COR-L47 (cell line): ENCODE measurements at places on chromosomes 1 and 21.

- no peak for DNase-seq
Observed at GRCh38 chr1:180971273-180971997, 51.2 kb downstream of the STX6 start.

- no peak for DNase-seq
Observed at GRCh38 chr1:42282024-42282579, 52.9 kb downstream of the FOXJ3 start.

- DNase-seq = no peak
Observed at GRCh38 chr1:28632560-28632959, 10.3 kb downstream of the TAF12 start.

DNA sequence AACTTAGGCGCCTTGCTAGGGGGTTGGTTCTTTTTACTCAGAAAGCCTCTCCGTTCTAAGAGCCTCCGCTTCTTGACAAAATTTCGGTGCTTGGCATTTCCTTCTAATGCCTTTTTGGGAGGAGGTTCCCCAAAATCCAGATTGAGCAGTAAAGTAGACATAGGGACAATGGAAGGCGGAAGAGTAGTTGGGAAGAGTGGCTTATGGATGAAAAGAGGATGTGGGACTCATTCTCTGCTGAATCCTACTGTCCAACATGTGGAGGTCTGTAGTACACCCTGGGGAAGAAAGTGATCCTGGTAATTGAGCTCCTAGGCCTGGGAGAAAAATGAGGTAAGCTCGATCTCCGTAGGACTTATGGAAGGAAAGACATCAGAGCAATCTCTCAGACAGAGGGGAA lies 777 bp upstream of the METTL25B start:
- DNase-seq = no peak

DNA sequence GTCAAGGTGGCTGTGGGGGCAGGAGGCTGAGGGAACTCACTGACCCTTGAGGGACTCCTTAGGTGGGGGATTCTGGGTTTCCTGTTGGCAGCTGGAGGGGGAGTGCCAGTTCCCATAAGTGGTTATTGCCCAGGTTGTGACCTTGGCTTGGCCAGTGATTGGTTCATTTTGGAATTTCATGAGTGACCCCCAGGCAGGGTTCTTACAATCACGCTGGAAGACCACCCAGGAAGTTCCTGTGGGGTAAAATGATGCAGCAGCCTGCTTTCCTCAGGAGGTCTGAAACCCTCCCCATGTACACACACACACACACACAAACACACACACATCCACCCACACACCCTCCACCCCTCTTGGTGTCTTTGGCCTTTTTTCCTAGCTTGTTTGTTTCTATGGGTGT lies 16.9 kb downstream of the VANGL1 start:
- no peak for DNase-seq

GRCh38 chr1:227732586-227733308 lies 2.4 kb downstream of the JMJD4 start:
- DNase-seq = no peak

GRCh38 chr1:210646258-210646616 lies 317.5 kb downstream of the HHAT start:
- no peak for DNase-seq

DNA sequence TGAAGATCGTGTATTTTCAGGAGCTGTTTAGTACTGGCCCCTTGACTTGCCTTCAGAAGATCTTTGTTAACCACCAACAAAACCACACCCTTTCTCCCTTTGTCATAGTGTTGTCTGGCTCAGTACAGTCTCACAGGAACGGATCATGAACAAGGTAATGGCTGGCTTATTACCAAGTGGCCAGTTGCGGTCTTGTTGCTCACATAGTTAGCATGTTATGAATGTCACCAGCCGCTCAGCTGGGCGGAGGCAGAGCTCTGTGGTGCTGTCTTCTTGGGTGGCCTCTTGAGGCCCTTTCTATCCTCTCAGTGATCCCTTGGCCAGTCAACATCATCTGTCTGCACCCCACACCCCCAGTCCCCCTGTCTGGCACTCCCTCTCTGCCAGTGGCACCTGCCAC lies 21.4 kb downstream of the CNIH3 start:
- DNase-seq = no peak

- no peak for DNase-seq
Observed at GRCh38 chr1:175978476-175978875, 228.6 kb downstream of the COP1 start.

- DNase-seq = peak; percentile 22
Observed at GRCh38 chr1:23611601-23612327, 52.5 kb upstream of the ID3 start.

DNA sequence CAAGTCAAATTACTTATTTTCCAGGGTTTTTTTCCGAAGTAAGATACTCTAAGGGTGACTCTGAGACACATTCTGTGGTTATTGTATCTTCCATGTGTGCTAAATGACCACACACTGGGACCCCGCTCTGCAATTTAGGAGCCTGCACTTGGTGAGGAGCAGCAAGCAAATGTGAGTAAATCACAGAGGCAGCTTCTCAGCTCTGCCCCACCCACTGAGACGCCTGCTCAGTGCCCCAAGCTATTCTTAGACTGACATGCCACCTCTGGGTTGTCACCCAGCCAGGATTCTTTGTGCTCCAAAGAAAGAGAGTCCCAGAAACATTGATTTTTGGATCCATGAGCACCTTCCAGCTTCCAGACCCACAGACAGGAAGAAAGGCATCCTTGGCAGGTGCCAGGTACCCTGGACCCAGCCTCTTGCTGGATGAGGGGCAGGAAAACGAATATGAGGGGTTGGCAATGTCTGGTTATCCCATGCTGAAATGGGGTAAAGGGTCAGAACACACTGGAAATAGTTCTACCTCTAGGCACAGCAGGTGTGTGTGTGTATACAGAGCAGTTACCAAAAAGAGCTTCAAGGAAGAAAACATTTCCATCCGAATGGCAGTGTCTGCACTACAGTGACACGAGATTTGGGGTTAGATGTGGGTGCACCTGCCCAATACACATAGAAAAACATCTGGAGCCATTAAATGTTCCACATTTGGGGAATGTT lies 41.2 kb downstream of the TNR start:
- no peak for DNase-seq

DNA sequence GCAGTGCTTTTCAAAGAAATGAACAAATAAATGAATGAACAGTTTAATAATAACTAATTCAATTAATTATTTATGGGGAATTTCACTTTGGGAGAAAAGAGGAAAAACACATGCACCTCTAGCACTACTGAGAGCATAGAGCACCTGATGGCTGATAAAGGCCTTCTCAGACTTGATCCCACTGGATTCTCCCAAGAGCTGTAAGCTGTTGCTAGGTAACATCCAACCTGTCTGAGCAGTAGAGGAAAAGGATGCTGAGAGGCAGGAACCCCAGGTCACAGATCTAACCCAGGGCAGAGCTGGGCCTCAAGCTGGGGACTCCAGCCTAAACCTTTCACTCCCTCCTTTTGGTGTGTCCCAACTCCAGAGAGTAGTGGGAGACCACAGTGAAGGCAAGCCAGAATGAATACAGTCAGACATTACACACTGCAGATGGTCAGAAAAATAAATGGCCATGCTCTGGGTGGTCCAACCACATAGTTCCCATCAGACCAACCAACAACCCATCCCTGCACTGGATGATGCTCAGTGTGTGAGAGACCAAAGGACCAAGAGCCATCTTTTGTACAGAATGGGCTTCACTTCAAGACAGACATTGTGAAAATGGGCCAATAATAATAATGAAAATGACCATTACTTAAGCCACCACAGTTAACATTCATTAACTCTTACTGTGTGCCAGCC lies 15.4 kb downstream of the TRABD2B start:
- no peak for DNase-seq

- DNase-seq = no peak
Observed at GRCh38 chr1:235999259-235999925, 65.5 kb downstream of the NID1 start.

DNA sequence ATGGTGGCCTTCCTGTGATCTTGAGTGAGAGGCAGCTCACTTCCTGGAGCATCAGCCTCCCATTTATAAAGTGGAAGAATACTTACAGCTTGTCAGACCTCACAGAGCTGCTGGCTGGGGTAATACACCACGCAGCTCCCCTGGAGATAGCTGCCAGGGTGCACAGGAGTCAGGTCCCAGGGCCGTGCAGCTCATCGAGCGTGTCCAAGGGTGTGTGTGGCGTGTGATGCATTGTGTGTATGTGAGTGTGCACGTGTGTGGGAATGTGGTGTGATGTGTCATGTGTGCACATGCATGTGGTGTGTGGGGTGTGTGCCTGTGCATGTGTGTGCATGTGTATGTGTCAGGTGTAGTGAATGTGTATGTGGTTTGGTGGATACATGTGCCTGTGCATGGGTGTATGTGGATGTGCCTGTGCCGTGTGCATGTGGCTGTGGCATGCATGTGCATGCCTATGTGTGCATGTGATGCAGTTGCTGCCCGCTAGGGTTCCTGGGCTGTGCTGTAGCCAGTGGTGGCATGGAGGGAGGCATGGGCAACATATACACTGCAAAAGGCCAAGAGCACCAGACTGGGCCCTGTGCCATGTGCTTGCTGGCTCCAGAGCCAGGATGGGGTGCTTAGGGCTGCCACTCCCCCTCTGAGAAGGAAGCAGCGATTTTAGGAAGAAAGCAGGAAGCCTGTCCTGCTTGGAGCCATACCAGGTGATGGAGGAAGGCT lies 24.6 kb downstream of the WNT3A start:
- no peak for DNase-seq

GRCh38 chr1:219060798-219061197 lies 112.9 kb upstream of the LYPLAL1 start:
- DNase-seq = no peak

GRCh38 chr1:35574655-35575415 lies 1.7 kb downstream of the TFAP2E start:
- no peak for DNase-seq

DNA sequence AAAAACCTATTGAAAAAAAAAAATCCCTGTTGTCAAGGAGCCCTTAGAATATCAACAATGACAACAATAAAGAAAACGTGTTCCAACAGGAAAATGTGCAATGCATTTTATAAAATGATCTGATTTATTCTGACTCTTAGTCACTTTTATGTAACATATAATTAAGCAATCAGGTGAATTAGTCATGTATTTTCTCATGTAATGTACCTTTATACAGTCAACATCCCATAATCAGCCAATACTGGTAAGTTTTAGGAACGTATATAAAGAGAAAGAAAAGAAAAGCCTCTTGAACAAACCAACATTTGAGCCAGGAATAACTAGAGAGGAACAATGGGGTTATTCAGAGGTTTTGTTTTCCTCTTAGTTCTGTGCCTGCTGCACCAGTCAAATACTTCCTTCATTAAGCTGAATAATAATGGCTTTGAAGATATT lies at the start of gene CLCA4:
TSS of gene CLCA4 (plus strand) at position 292 of the 435 bp plus-strand sequence. CDS start at position 334, 42 bp downstream.
- DNase-seq = peak; percentile 65

- no peak for DNase-seq
Observed at GRCh38 chr1:154796303-154796892, 73.7 kb downstream of the KCNN3 start.

DNA sequence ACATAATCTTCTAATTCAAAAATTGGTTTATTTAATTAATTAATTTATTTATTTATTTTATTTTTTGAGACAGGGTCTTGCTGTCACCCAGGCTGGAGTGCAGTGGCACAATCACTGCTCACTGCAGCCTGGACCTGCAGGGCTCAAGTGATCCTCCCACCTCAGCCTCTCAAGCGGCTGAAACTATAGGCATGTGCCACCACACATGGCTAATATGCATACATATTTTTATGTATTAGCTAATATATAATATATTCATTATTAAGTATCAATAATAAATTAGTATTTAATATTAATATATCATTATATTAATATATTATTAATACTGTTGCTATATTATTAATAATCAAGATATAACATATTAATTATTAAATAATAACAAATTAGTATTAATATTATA lies 406.7 kb downstream of the GPATCH2 start:
- DNase-seq = no peak
